ENCODE measurements at places on chromosomes 6 and 20.
A peak's percentile ranks its signal among the peaks of the same experiment; 100 is the strongest.

DNA sequence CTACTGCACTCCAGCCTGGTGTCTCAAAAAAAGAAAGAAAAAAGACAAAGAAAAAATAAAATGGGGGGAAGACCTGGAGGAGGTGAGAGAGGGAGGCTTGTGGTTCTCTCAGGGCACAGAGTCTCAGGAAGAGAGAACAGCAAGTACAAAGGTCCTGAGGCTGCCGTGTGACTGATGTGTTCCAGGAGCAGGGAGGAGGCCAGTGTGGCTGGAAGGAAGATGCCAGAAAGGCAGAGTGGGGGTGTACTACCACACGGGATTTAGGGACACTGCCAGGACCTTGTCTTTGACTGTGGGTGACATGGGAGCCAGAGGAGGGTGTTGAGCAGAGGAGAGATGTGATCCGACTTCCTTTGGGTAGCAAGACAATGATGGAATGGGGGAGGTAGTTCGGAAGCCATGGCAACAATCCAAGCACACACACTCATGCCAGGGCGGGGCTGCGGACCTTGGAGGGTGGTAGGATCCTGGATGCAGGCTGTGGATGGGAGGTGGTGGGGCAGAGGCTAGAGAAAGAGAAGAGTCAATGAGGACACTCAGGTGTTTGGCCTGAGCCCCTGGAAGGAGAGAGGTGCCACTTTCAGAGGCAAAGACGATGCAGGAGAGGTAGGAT lies 136.4 kb upstream of the PTPN1 start:
- no peak for DNase-seq

GRCh38 chr6:144131248-144131709 lies 19.0 kb upstream of the STX11 start:
- DNase-seq: no peak

GRCh38 chr6:88662163-88662580 lies 301.2 kb downstream of the RNGTT start:
- no peak for DNase-seq

DNA sequence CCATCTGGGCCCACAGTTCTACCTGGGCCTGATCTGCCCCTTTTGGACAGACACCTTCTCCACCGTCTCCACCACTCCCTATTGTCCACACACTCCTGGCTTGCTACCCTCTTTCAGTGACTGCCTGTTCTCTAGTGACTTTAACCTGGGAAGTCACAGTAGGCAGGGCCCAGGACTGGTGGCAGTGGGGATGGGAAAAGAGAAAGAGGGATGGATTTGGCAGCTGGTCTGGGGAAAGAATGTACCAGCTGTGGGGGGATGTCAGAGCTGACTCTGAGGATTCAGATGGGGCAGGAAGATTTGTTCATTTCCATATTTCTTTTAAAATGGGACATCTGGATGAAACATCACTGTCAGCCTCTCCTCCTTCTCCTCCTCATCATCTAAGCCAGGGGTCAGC lies 85.5 kb downstream of the SULF2 start:
- no peak for DNase-seq

DNA sequence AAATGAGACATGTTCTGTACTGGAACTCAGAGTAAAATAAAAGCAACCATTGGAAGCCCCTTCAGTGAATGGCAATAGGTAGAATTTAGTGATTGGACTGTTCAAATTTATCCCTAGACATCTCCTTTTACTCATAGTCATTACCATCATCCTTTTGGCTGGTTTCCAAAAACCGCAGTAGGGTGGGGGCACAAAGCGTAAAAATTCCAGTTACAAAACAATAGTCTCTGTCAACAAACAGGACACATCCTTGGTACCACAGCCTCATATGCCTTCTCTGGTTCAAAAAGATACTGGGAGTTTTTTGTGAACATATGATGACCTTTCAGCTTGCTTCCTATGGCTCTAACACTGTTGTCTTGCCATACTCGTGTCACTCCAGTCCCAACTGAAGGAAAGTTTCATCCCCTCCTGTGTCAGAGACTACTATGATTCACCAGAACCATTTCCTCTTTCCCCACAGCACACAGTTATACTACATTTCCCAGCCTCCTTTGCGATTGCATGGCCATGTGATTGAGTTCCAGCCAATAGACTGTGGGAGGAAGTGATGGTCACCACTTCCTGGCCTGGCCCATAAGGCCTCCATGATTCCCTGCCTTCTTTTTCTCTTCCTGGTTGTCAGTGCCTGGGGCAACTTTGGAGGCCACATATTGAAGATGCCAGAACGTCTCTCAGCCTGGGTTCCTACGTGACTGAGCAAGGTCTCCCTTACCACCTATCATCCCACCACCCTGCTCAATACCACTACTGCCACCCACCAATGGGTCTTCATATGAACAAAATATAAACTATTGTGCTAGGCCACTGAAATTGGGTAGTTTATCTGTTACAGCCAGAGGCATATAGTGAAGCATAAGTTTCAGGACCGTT lies 162.4 kb downstream of the ID4 start:
- peak; percentile 37 for DNase-seq

- no peak for DNase-seq
Observed at GRCh38 chr6:119065382-119065781, 13.1 kb downstream of the FAM184A start.

- DNase-seq: no peak
Observed at GRCh38 chr6:162964488-162965140, 236.8 kb downstream of the PACRG start.

DNA sequence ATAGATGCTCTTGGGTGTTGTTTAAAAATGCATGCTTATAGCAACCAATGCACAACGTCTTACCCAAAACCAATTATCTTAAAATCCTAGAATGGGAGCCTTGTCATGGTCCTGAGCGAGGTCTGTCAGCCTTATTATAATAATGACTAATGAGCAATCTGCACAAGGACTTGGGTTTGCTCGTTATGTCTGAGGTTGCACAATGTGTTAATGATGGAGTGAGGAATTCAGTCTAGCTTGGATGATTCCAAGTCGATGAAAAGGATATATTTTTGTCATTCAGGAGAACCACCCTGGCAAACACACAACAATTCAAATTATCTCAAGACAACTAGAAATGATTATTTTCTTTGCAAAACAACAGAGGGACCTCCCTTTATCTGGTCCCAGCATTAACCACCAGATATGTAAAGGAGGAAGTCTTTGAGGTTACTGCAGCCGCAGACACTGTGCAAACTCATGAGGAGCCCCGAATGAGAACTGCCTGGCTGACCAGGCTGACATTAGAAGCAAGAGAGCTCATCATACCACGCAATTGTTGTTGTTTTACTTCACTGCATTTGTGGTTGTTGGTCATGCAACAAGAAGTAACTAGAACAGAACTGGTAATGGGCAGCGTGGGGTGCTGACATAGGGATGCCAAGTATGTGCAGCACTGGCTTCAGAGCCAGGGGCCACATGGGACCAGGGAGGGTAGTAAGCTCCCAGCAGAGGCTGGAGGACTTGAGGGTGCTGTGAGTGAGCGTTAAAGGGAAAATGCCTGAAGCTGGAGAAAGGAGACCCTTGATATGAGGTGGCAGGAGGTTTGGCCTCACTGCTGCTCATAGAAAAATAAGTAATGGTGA lies 488.3 kb downstream of the CDH26 start:
- DNase-seq: no peak

- DNase-seq: no peak
Observed at GRCh38 chr6:56552187-56553130, 90.2 kb downstream of the DST start.

- no peak for DNase-seq
Observed at GRCh38 chr6:5199702-5200101, 61.0 kb downstream of the LYRM4 start.

DNA sequence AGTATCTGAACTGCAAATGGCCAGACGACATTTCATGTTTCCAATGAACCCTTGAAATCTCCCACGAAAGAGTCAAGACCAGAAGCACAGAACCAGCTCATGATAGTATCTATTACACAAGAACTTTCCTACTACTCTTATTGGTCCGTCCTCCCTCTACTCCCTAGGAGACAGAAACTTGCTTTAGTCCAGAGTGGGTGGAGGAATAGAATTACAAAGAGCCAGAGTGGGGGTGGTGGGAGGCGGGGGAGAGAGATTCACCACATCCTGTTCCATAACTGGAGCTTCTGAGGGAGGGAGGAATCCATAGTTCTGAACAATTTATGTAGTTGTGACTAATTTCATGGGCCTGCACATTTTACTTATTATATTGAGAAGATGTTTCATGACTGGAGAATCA lies 18.5 kb upstream of the WFDC10A start:
- no peak for DNase-seq

DNA sequence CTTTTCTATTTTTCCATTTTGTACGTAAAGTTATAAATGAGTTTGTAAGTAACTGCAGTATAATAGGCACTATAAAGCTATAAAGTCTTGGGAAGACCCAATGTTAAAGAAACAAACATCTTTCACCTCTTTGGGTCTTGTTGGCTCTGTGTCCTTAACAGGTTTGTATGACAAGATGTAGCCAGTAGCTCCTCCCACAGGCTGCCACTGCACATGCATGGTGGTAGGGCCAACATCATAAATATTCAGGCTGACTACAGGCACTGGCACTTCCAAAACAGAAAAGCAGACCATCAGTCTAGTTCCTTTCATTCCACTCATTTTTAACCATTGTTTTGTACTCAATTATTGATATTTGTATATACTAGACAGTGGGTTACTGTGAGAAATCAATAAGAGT lies 59.9 kb downstream of the COL12A1 start:
- DNase-seq: no peak

GRCh38 chr6:30378290-30378937 lies 33.5 kb downstream of the RPP21 start:
- no peak for DNase-seq

GRCh38 chr6:37417393-37417792 lies 15.6 kb upstream of the CMTR1 start:
- DNase-seq: no peak

GRCh38 chr6:20467437-20467836 lies 65.8 kb downstream of the E2F3 start:
- no peak for DNase-seq

GRCh38 chr20:62523473-62524203 lies 47.8 kb upstream of the GATA5 start:
- DNase-seq: no peak

DNA sequence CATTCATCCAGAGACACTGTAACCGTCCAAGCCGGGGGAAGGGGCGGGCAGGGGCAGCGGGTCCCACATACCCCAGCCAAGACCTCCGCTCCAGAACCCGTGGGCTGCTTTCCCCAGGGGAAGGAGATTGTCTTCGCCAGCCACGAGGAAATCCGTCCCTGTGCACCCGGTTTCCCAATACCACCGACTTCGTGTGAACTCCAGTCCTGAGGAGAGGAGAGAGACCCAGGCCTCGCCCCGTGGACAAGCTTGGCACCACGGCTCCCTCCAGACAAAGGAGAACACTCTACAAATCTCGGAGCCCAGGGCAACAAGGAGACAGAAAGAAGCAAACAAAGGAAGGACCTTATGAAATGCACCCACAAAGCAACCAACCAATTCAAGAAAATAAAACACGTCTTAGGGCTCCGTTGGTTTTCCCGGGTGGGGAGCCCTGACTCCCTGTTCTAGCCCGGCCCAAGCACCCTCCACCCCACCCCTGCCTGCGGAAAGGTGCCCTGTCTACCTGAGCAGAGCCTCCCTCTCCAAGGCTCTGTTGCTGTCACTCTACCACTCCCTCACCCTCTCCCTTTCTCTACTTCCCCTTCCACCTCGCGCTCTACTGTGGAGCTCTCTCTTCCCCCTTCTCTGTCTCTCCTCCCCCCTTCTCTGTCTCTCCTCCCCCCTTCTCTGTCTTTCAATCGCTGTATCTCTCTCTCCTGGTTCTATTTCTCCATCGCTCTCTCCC lies 1382.8 kb upstream of the DEFB115 start:
- no peak for DNase-seq

GRCh38 chr6:36029464-36029863 lies 1.9 kb downstream of the MAPK14 start:
- DNase-seq: peak; percentile 8

DNA sequence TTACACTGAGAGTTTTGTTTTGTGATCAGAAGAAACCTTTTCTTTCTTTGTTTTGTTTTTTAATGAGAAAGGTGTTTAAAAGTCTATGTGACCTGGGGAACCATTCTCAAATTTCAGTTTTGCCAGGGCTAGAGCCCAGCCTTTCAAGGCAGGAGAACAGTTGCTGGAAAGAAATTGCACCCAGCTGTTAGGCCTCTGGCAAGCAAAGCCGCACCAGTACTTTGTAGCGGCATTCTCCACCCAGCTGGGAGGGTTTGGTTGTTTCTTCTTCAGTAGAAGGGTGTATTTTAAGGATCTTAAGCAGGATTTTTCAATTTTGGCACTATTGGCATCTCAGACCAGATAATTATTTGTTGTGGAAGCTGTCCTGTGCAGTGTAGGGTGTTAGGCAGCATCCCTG lies 16.6 kb upstream of the MAPK13 start:
- no peak for DNase-seq

DNA sequence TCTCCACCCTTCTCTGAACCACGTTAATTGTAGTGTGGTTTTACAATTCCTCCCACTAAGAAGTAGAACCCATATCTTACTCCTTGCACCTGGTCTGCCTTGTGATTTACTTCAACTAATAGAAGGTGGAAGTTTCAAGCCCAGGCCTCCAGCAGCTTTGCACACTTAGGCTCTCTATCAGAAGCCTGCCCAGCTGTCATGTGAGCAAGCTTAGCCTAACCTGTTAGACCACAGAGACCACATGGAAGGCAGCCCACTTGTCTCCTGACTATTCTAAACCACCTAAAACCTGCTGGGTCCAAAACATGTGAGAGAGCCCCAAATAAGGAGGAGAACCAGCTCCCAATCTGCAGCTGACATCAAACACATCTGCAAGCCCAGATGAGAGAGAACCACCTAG lies 127.6 kb upstream of the BTBD3 start:
- DNase-seq: no peak

DNA sequence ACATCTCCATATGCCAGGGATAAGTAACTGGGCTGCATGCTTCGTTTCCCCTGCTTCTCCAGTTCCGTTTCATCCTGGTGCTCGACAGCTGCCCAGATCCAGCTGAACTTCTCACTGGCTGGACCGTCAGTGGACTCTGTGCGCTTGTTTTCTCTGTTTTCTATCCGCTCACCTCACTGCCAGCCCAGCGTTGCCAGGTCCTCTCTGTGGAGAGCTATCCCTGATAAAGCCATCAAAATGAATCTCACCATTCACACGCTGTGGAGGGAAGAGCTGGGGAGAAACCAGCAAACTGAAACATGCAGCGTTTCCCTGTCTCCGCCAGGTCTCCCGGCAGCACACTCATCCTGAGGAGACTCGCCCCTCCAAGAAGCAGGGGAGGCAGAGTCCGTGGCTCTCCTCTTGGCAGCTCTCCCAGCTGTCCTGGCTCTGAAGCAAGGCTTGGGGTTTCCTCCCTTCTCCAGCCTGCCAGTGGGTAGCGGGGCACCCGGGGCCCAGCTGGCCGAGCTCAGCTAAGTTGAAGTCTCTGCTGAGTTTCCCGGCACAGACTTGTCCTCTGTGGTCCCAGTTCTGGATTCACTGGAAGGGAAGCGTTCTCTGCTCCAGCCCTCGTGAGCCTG lies 160.9 kb downstream of the DTNBP1 start:
- DNase-seq: no peak

All from NCI-H2081 (cell line).